Large intestine (tissue), 12 donors: ENCODE measurements at places on chromosomes 13 and 19.

- no peak for DNase-seq
Observed at GRCh38 chr19:3476830-3477229, 3.5 kb downstream of the SMIM24 start.

DNA sequence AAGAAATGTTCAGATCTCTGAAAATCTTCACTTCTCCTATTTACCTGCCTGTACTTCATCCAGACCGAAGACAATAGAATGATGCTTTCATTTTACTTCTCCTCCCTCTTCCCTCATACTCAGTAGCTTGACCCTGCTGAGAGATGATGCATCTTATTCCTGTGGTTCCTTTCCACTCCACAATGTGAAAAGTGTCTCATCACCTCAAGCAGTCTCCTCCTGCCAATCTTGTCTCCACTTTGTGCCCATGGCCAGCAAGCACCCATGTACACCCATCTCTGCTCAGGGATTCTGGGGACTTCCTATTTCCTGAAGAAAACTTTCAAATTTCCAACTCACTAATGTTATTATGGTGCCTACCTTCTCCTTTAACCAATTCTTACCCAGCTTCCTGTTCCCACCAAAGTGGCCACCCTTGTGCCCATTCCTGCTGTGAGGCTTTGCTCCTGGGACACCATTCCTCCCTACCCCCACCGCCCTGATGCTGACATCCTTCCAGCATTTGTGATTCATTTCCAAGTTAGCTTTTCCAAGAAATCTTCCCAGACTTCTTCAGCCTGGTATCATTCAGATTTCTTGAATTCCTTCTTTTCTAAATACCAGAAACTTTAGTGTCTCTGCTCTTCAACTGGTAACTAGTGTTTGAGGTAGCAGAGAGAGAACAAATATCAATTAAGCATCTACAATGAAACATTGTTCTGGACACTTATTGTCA is 212.5 kb downstream of the POSTN start:
- no peak for DNase-seq

DNA sequence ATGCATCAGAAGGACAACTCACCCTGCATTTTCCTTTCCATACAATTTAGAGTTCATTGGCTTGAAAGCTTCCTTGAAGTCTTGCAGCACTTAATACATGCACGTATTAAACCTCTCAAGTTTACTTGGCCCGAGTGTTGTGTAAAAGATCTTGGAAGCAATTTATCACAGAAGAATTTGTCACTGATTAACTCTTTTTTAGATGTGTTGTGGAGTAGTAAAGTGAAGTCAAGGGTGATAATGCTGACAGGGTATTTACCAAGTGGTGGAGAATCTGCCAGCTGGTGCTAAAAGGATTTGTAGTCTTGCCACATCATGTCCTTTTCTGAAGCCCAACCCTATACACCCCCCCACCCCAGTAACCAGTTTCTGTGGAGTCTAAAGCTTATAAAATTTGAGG is 421.0 kb upstream of the MIR17HG start:
- peak; percentile 43 for DNase-seq

DNA sequence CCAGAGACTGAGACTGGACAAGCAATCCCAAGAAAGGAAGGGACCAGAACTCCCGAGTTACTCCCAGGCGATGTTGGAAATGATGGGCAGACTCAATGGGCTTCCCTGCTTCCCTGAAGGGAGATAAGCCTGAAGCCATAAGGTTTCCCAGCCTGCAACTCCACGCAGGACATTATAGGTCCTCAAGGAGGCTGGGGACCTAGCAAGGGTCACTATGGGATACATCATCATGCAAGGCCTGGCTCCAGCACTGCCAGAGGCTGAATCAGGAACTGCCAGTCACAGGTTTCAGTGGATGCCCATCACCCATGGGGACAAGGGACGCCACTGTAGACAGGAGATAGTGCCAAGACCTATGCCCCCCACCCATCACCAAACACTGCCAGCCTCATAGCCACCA is 338.7 kb downstream of the IRS2 start:
- no peak for DNase-seq

DNA sequence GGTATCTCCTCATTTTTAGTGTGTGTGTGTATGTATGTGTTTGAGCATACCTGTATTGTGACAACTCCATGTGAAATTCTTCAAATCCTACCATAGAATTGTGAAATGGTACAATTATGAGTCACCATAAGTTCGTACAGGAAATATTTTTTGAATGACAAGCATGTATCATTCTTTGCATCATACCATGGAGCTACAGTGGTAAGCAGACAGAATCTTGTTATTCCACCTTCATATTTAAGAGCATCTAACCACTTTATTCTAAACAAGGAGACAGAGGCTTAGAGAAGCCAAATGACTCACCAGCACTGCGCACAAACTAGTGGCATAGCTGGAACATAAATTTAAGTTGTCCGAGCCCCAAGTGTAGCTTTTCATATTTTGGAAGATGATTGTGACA is 4.5 kb upstream of the EPSTI1 start:
- no peak for DNase-seq

DNA sequence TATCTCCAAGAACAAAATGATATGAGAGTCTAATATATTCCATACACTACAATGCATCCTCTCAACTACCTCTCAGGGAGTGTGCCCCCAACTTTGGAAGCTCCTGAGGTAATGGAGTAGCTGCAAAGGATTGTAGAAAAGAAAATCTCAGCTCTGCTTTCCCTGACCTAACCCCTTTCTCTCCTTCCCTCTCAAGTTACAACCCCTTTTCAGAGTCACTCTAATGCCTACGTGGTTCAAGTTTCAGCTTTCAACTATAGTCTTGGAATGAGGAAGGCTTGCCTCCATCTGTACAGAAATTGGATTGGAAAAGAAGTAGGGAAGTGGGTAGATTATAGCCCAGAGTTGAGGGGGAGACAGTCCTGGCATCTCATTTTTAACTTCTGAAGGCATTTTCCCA is 256.0 kb downstream of the PCDH9 start:
- no peak for DNase-seq

- no peak for DNase-seq
Observed at GRCh38 chr13:77896977-77897376, 21.7 kb downstream of the EDNRB start.

- no peak for DNase-seq
Observed at GRCh38 chr13:64347664-64348063, 2882.5 kb downstream of the PCDH9 start.

DNA sequence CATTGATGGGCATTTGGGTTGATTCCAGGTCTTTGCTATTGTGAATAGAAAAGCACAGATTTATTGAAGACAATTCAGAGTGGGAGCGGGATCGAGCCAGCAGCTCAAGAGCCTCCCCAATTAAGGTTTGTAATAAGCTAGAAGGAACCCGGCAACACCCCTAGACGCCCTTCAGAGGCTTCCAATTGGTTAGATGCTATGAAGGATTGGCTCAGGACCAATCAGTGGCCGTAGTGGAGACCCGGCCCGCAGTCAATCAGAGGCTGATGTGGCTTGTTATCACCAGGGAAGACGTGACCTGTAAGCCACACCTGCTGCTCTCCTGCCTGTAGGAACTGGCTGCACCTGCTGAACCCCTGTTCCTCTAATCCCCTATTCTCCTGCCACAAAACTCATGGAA is 14.6 kb downstream of the SIGLEC11 start:
- DNase-seq = no peak
